ENCODE measurements at places on chromosomes 5 and 9.

DNA sequence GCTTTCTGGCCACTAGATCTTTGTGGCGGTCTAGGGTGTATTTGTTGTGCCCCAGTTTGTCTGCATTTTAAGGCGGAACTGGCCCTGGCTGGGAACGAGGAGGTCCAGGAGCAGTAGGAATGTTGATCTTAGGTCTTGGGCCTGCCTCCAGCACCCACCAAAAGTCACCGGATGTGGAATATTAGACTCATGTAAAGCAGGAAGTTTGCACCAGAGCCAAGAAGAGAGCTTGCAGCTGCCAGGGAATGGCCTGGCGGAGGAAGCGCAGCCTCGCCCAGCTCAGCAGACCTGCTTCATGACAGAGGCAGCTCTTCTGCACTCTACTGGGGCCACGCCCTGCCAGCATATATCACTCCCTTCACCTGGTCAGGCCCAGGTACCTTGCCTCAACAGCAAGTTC, 3.3 kb downstream of the GPX3 start:
- peak; percentile 73 for DNase-seq

DNA sequence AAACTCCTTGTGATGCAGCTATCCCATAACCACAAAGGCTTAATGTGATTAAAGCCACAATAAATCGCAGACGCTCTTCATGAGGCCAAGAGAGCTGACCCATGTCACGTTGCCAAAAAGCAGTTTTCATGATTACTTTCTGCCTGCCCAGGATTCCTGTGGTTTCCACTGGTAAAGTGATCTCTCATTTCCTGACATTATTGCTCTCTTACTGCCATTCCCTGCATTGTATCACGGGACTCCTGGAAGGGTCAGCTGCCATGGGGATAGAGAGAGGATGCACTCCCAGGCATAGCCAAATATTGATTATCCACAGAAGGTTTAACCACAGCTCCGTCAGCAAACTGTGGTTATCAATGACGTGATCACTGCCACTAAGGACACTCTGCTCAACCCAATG, 103.8 kb upstream of the SLC1A3 start:
- peak; percentile 100 for DNase-seq

DNA sequence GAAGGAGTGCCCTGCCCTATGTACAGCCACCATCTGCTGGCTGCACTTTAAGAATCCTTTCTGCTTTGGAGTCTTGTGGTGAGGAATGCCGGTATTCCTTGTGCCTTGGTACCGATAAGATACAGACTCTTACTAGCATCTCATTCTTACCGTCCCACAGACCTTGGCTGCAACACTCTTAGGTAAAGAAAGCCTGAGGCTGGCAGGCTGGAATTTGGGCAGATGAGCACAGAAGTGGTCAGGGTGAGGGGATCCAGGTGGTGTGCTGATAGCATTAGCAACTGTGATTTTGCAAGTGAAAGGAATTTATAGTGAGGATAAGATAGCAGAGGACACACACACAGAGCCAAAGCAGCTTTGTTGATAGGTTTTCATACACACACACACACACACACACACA, 198.1 kb downstream of the ENC1 start:
- no peak for DNase-seq

DNA sequence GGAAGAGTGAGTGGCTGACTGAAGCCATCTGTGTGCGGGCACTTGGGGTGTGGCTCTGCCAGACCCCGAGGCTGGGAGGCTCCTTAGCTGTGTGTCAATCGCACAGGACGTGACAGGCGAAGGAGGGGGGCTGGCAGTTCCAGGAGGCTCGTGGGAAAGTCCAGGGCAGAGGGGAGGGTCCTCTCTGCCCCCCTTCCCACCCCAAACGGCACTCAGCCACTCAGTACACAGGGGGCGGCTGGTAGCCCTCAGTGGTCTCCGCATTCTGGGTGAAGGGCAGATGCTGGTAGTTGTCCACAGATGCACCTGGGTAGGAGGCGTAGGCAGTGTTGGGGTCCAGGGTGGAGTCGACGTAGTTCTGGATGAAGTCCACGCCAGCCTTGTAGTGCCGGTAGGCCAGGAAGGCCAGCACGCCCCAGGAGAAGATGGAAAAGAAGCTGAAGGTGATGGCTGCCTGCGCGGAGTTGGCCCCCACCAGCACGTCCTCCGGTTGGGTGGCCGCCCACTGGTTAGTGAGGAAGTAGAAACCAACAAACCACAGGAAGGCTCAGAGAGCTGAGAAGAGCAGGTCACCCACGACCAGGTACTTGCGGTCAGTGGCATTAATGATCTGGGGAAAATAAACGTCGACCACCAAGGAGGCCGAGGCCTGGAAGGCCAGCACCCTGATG, 85.4 kb upstream of the CEP78 start:
- no peak for DNase-seq

GRCh38 chr5:125370461-125371205, 624.2 kb upstream of the ZNF608 start:
- DNase-seq = no peak

DNA sequence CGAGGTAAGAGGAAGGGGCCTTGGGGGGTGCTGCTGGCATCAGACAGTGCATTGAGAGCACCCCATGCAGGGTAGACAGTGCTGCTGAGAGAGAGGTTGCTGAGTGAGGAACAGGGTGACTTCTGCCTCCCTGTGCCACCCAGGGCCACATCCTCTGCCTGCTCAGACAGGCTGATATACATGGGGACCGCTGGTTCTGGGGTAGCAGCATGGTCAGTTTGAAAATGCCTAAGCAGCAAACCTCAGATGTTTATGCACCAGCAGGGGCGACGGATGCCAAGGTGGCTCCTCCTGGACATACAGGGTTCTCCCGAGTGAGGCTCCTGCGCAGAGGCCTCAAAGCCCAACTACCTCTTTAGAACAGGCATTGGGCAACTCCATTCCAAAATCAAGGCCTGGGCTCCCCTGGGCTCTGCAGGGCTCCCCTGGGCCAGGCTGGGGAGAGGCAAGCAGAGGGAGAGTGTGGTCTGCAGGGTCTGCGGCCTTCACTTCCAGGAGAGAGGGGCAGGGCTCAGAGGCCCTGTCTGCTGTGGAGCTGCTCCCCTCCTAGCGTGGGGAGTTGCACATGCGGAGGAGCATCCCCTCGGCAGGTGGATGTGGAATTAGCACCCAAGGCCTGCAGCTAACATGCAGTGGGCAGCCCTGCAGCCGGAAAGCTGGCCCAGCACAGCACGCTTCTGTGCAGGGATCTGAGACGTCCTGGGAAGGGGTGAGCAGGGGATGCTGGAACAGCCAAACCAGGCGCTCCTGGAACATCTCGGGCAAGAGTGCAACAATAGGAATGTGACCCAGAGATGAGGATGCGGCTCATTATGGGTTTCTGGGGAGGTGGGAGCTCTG, 46.5 kb downstream of the IRX2 start:
- no peak for DNase-seq

- no peak for DNase-seq
Measured at GRCh38 chr5:115022303-115022702, 147.4 kb downstream of the TRIM36 start.

- DNase-seq = peak; percentile 44
Measured at GRCh38 chr5:175321927-175322532, 122.0 kb downstream of the DRD1 start.

- DNase-seq = no peak
Measured at GRCh38 chr9:4746278-4747030, 5.5 kb upstream of the AK3 start.

DNA sequence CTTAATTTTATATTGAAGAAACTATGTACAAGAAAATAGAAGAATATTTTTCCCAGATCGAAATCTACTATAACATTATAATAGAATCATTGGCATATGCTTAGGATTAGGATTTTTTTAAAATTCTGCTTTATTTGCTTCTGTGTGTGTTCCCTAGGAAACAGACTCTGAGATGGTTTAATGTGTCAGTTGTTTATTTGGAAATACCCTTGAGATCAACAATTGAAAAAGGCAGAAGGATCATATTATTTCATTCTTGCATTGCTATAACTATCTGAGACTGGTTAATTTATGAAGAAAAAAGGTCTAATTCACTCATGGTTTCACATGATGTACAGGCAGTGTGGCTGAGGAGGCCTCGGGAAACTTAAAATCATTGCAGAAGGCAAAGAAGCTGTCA, 622.6 kb downstream of the PRR16 start:
- DNase-seq = no peak

DNA sequence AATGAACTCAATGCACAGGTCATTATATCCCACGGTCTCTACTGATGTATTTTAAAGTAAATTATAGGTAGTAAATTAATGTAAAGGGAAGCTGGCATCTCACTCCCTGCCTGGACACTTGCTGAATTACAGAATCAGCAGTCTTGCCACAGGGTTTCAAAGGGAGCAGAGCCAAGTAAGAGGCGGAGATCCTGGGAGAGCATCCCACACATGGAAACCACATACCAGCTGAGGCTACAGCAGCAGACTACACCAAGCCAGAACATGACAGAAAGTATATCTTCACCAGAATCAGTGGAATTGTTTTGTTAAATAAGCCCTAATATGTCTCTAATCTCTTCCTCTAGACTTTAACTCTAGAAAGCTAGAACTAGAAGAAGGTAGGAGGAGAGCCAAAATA, 1689.2 kb upstream of the WWC1 start:
- DNase-seq = no peak

DNA sequence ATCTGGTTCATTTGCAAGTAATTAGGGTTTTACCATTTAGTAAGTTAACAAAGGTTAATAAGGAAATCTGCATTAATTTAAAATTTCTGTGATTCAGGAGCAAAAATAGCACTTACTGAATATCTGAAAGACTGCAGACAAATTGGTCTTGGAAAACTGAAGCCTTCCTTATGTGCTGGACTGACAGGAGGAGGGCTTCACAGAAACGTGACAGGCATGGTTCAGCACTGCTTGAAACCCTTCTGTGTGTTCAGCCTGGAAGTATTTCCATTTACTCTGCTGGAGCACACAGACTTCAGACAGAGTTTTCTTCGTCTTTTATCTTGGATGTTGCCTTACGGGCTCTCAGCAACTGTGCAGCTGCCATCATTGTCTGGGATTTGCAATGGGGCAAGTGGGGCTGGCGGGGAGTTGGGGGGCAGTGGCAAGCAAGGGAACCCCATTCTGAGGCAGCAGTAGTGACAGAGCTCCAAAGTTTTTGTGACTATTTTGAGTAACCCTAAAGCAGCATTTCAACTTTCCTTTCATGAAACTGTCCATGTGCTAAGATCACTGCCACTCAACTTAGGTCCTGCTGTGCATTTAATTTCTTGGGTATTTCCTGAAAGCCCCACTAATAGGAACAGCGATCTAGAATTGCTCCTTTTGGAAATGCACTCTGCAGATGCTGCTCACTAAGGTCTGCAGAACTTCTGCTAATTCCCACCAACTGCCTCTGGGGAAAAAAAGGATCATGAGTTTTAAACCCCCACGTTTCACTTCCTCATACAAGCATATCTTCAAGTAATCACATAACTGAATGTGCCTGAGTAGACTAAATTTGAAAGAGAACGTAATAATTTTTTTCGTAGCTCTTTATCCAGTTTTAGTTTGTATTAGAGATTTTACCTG, 56.6 kb downstream of the KCNN2 start:
- DNase-seq = no peak
